ENCODE measurements at places on chromosomes 5 and 9.
A peak's percentile ranks its signal among the peaks of the same experiment; 100 is the strongest.

DNA sequence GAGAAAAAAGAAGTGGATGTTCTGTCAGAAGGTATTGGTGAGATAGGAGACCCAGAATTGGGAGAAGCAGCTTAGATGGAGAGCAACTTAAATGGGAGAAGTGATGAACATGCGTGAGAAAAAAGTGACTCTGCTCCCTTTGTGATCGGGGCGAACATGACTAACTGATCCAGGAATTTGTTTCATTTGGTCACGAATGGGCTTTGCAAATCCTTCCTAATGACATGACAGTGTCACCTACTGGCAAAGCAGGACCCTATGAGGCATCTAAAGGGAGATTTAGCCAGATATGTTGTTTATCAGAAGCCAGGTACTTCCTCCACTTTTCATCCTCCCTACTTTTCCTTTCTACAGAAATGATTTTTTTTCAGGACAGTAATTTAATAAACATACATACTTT, 787.4 kb upstream of the RGMB start:
- no peak for DNase-seq

- DNase-seq, result no peak
These were observed 40.4 kb downstream of the ZDHHC21 start for GRCh38 chr9:14652729-14653377.

GRCh38 chr9:69497816-69498215, 172.8 kb downstream of the ENTREP1 start:
- no peak for DNase-seq

GRCh38 chr9:34572628-34573027, 16.9 kb downstream of the CNTFR start:
- no peak for DNase-seq

DNA sequence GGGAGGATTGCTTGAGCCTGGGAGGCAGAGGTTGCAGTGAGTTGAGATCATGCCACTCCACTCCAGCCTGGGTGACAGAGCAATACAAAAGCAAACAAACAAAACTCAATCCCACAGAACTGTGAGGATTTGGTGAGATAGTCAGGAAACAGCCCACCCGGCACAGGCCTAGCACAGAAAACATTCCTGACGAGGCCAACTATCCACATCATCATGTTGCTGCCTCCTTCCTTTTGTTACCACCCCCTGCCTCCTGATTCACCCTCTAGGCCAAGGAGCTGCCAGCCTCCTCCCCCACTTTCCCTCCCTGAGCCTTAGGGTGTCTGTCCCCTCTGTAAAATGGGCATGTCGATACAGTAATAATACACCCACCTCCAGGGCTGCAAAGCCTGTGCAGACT, 39.0 kb downstream of the STK10 start:
- no peak for DNase-seq

- no peak for DNase-seq
These were observed 104.7 kb downstream of the ADAMTS2 start for GRCh38 chr5:179240561-179240960.

GRCh38 chr5:55324815-55325418, 17.1 kb downstream of the MTREX start:
- no peak for DNase-seq

DNA sequence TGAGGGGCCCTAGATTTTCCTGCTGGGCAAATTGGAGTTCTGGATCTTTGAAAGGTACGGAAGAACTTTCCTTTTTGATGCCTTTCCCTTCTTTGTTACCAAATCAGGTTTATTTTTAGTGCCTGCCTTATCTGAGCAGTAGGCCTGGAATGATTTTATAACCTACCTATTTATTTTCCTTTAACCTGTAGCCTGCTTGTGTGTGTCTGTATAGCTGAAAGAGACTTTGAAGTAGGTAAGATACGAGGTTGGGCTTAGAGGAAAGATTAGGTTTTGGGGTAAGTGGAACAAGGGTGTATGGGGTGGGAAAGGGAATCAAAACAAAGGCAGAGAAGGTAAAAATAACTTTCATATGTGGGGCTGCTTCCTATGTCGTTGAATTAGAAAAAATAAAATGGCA, 211.2 kb downstream of the CD180 start:
- DNase-seq, result no peak

GRCh38 chr5:148482697-148483462, 99.1 kb downstream of the FBXO38 start:
- peak; percentile 51 for DNase-seq

DNA sequence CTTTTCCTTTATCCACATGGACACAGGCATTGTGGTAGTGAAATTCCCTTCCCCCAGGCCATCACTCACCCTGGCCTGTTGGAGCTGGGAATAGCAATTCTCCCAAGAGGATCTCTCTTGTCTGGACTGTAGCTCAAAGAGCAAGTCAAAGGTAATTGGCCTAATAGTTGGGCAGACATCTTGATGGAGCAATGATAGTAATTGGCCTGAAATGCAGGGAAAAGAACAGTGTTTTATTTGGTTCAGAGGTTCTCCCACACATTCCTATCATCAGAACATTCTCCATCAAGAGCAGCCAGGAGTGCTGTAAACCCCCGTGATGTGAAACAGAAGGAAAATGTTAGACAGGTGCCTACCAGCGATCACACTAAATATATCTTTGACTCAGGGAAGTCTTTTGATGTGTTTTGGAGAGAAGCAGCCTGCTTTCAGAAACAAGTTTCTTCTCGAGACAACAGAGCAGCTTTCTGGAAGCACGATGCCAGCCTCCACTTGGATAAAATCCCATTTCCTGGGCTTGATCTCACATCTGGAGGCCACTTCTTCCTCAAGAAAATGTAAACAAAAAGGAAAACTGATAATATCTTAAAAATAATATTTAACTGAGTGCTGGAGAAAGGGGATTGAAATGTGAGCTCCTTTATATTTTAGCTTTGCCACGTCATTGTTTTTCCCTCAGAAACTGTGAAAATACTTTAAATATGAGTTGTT, 198.1 kb upstream of the WWC1 start:
- DNase-seq, result no peak

- no peak for DNase-seq
These were observed 3.9 kb downstream of the FNIP1 start for GRCh38 chr5:131792896-131793295.

- peak; percentile 64 for DNase-seq
These were observed 47.5 kb downstream of the DBH start for GRCh38 chr9:133683586-133684120.

GRCh38 chr5:138831703-138832102, 43.4 kb downstream of the LRRTM2 start:
- no peak for DNase-seq

GRCh38 chr5:87944553-87945285, 323.9 kb downstream of the TMEM161B start:
- DNase-seq, result no peak

- no peak for DNase-seq
These were observed 957 bp downstream of the SHB start for GRCh38 chr9:38067859-38068681.

- no peak for DNase-seq
These were observed 19.7 kb downstream of the C6 start for GRCh38 chr5:41193456-41194205.

DNA sequence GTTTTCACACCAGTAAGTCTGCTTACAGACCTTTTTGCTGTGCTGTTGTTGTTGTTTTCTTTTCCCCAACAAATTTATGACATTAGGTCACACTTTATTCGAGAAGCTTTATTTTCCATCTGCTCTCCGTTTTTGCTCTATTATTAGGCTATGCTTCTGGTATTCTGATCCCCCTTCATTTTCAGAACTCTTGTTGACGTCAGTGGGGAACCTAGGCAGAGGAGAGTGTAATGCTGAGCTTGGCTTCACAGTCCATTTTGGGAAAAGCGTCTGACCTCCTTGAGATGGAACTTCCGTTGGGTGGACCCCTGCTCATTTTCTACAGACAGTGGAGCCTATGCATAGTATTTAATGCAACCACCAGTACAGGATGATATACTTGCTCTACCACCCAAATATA, 387.9 kb upstream of the MEF2C start:
- no peak for DNase-seq

All from T-helper 9 cell (primary cell).